Psoas muscle (tissue), 8 donors: ENCODE measurements at places on chromosomes 11 and 22. TPM values are rescaled to one million over a fixed set of nuclear protein-coding genes. Genes with fewer than 3 reads are reported as not detected.

DNA sequence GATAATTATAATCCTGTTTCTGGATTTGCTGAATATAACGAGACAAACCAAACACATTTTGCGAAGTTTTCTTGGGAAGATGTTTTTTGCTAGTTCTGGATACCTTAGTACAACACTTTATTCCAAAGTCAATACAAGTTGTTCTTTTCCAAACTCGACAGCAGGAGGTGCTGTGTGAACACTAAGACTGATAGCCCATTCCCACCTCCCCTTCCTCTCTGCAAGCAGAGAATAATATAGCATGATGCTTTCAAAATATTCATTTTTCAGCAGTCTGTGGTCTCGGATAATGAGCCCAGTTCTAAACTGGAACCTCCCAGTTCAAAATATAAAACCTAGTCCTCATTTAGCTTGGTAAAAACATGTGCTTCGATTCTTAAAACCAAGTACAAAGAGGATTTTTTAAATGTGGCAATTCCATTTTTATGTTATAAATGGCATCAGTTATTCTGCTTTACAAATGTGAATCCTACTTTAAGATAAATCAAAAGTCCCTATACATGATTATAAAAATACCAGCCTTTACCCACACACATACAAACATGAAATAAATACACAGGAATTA is 129.1 kb downstream of the DCDC1 start:
- DNase-seq = no peak
- no peaks in the 10 kb centered on the region for H3K4me1 ChIP-seq
- H3K27me3 ChIP-seq = no peaks in the 10 kb centered on the region
- no peak overlapping the region for H3K4me3 ChIP-seq
- no peaks in the 10 kb centered on the region for H3K36me3 ChIP-seq
- H3K27ac ChIP-seq = no peak overlapping the region

GRCh38 chr11:122319085-122319484 is 203.1 kb upstream of the BLID start:
- no peak overlapping the region for H3K4me3 ChIP-seq
- no peaks in the 10 kb centered on the region for H3K36me3 ChIP-seq
- no peaks in the 10 kb centered on the region for H3K4me1 ChIP-seq
- DNase-seq = no peak

DNA sequence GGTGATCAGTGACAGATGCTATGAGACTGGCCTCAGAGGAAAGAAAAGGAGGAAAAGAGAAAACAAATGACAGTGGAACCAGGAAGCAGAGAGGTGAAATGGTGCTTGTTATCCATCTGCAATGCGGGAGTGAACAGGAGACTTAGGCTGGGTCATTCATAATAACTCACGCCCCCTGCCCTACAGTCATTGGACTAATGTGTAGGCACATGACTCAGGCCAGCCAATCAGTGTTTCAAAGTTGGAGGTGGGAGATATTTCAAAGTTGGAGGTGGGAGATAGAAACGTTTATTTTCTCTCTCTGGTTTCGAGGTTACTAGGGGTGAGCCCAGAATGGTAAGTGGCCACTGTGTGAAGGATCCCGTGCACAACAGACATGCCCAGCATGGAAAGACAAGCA is 30.3 kb downstream of the SLC22A6 start:
- peaks cover 11% of the 10 kb centered on the region for H3K4me1 ChIP-seq
- H3K27me3 ChIP-seq = no peaks in the 10 kb centered on the region
- no peak overlapping the region for H3K4me3 ChIP-seq
- H3K36me3 ChIP-seq = no peaks in the 10 kb centered on the region
- no peak overlapping the region for H3K27ac ChIP-seq

- H3K27me3 ChIP-seq = no peaks in the 10 kb centered on the region
- H3K27ac ChIP-seq = peak overlapping the region; percentile 41
- H3K4me1 ChIP-seq = no peaks in the 10 kb centered on the region
- H3K36me3 ChIP-seq = no peaks in the 10 kb centered on the region
These were observed 23.9 kb downstream of the IL10RA start for GRCh38 chr11:118009864-118010737.

GRCh38 chr11:6443269-6444003 is 2.6 kb upstream of the HPX start:
- no peaks in the 10 kb centered on the region for H3K4me1 ChIP-seq
- H3K4me3 ChIP-seq = no peak overlapping the region
- H3K36me3 ChIP-seq = no peaks in the 10 kb centered on the region
- H3K27ac ChIP-seq = no peak overlapping the region
- no peaks in the 10 kb centered on the region for H3K27me3 ChIP-seq
- peak; percentile 54 for DNase-seq

DNA sequence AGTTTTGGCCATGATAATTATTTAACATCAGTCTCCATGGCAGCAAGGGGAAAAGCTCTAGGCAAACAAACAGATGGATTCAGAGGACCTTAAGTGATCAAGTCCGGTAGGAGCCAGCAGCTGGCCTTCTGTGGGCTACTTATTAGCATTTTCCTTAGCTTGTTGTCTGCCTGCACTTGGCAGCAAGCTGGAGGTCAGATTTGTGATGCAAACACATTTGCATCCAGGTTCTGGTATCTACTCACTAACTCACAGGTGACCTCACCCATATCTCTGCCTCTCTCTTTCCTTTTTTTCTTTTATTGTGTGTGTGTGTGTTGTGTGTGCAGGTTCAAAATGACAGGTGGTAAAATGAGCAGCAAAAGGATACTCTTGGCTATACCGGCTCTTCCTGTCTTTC is 32.3 kb downstream of the ARHGAP42 start:
- no peaks in the 10 kb centered on the region for H3K27me3 ChIP-seq
- H3K4me3 ChIP-seq = no peak overlapping the region
- no peaks in the 10 kb centered on the region for H3K36me3 ChIP-seq
- H3K27ac ChIP-seq = peak overlapping the region; percentile 70

- no peak overlapping the region for H3K4me3 ChIP-seq
- no peaks in the 10 kb centered on the region for H3K27me3 ChIP-seq
- no peaks in the 10 kb centered on the region for H3K4me1 ChIP-seq
- no peak for DNase-seq
- H3K36me3 ChIP-seq = no peaks in the 10 kb centered on the region
- no peak overlapping the region for H3K27ac ChIP-seq
These were observed 468.9 kb downstream of the LUZP2 start for GRCh38 chr11:24965748-24966147.

- no peaks in the 10 kb centered on the region for H3K27me3 ChIP-seq
- H3K27ac ChIP-seq = no peak overlapping the region
- H3K4me3 ChIP-seq = no peak overlapping the region
- no peak for DNase-seq
These were observed 1163.0 kb downstream of the FAM181B start for GRCh38 chr11:81570669-81571068.

DNA sequence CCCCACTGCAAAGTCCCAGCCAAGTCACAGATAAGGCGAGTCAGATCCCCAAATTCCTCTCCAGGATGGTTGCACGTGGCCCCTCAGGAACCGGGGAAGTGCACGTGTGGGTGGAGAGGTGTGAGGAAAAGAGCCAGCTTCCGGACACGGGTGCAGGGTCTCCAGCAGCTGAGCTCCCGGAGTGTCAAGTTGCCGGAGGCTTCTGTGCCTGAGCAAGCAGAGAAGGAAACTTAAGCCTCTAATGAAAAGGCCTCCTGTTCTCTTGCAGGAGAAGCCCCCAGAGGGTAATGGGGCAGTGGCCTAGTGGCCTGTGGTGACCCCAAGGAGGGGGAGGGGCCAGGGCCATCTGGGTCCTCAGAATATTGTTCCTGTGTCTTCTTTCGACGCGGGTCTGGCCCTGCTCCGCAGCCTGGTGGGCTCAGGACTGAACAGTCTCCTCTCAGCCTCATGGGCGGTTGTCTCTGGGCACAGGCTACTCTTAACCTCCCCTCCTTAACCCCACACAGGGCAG is 147.9 kb downstream of the FEZ1 start:
- peaks cover 41% of the 10 kb centered on the region for H3K4me1 ChIP-seq
- peaks cover 11% of the 10 kb centered on the region for H3K36me3 ChIP-seq
- no peak overlapping the region for H3K4me3 ChIP-seq
- H3K27me3 ChIP-seq = no peaks in the 10 kb centered on the region
- no peak overlapping the region for H3K27ac ChIP-seq

DNA sequence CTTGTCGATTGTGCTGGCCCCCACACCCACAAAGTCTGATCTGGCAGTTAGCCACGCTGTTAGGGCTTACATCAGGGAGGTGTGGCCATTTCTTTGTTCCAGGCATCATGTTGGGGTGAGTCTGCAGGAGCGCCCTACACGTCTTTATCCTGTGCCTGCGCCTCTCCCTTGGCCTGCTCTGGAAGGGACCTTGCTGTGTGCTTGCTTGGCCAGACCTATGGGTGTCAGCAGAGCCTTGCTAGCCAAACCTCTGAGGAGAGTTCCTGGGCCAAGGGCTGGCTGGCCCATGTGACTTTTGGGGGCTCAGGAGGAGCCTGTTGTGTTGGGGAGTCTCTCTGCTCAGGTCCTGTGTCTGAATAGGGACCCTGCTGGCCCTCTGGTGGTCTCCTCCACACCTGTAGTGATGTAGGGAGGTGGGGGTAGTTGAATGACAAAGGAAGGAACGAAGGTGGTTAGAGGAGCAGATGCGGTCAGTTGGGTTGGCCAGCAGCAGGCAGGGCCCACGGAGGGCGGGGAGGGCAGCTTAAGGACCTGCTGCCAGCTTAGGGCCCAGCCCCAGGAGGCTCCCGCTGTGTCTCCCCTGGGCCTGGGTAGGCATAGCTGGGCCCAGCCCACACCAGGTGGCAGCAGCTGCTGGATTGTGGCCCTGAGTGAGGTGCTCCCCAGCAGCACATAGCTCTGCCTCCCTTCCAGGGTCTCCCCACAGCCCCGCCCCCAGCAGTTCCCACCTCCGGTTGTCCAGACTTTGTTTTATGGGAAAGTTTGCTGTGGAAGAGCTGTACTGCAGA is 7.9 kb downstream of the PPIL2 start:
- H3K36me3 ChIP-seq = peaks cover 69% of the 10 kb centered on the region
- no peak for DNase-seq
- H3K27me3 ChIP-seq = no peaks in the 10 kb centered on the region
- H3K4me3 ChIP-seq = no peak overlapping the region
- no peak overlapping the region for H3K27ac ChIP-seq

- H3K4me3 ChIP-seq = no peak overlapping the region
- no peaks in the 10 kb centered on the region for H3K4me1 ChIP-seq
- H3K27me3 ChIP-seq = no peaks in the 10 kb centered on the region
- H3K36me3 ChIP-seq = no peaks in the 10 kb centered on the region
These were observed 22.8 kb downstream of the CASP5 start for GRCh38 chr11:105000167-105000566.

GRCh38 chr22:28027453-28028448 is 108.7 kb upstream of the PITPNB start:
- H3K4me3 ChIP-seq = no peak overlapping the region
- no peaks in the 10 kb centered on the region for H3K36me3 ChIP-seq
- H3K27ac ChIP-seq = peak overlapping the region; percentile 26

DNA sequence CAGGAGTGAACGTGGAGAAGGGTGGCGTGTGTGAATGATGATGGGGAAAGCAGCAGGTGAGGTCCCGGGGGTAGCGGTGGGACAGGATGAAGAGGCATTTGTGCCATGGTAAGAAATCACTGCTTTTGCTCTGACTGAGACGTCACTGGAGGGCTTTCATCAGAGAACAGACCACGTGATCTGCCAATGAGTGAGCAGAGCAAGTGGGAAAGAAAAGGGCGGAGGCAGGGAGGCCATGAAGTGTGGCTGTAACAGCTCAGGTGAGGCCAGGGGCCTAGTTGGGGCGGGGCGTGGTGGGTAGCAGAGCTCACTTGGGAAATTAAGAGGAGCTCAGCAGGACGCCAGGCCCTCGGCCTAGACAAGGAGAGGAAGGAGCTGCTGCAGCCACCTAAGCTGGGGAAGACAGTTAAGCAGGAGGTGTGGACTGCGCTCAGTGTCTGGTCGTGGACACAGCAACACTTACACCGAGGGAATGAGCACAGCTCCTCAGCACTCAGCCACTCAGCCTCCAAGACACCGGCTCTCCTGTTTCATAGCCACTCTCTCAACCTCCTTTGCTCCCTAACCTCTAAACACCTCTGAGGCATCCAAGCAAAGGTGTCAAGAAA is 14.1 kb upstream of the TMEM121B start:
- no peaks in the 10 kb centered on the region for H3K27me3 ChIP-seq
- no peaks in the 10 kb centered on the region for H3K36me3 ChIP-seq
- no peak overlapping the region for H3K4me3 ChIP-seq
- peaks cover 32% of the 10 kb centered on the region for H3K4me1 ChIP-seq
- H3K27ac ChIP-seq = no peak overlapping the region
- no peak for DNase-seq

- H3K27me3 ChIP-seq = no peaks in the 10 kb centered on the region
- H3K4me3 ChIP-seq = no peak overlapping the region
These were observed 12.9 kb upstream of the FAT3 start for GRCh38 chr11:92211576-92212167.

DNA sequence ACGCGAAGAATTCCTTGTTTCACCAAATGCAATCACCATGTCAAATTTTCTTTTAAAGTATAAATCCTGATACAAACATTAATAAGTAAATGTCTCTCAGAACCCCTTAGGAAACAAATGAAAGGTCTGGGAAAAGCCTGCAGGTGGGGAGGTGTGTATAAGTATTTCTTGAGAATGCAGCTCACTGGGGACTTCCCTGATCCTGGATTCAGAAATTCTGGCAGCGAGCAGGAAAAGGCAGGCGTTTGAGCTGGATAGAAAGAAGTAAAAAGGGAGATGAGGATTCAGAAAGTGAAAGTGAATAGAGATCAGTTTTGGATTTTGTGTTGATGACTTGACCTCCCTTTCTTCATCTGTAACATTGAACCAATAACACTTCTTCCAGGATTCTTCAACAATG is 68.3 kb upstream of the CTSC start:
- no peak overlapping the region for H3K27ac ChIP-seq
- no peak for DNase-seq
- H3K4me3 ChIP-seq = no peak overlapping the region
- no peaks in the 10 kb centered on the region for H3K36me3 ChIP-seq

DNA sequence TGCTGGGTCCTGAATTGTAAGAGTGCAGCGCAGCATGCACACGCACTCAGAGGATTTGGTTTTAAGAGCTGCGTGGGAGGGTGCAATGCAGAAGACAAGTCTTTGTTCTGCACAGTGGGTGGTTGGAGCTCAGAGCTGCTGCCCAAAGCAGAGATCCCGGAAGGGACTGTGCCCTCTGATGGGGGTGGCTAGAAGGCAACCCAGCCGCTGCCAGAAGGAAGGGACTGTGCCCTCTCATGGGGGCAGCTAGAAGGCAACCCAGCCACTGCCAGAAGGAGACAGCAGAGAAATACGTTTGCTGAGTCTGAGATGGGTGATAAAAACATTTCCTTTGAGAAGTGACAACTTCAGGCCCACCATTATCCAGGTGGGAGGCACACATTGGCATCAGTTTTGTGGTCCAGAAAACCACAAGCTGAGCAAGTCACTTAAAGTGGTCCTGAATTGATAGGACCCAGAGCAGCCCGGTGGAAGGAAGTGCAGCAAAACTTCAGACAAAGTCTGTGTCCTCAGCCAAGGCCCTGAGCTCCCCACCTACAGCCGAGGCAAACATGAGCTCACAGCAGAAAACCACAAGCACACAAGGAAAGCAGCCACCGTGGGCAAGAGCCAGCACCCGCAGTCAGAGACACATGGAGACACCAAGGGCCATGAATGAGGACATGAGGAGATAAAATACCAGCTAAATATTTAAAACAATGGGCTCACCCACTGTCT is 4.3 kb downstream of the KRTAP5-6 start:
- H3K36me3 ChIP-seq = no peaks in the 10 kb centered on the region
- no peak overlapping the region for H3K27ac ChIP-seq

GRCh38 chr22:19629720-19630419 is 84.4 kb upstream of the SEPTIN5 start:
- no peaks in the 10 kb centered on the region for H3K4me1 ChIP-seq
- peaks cover 3% of the 10 kb centered on the region for H3K27me3 ChIP-seq
- H3K4me3 ChIP-seq = no peak overlapping the region
- peak; percentile 73 for DNase-seq
- no peak overlapping the region for H3K27ac ChIP-seq

The UFD1 gene
- total RNA-seq = 60.8 TPM

The ELMOD1 gene
- 0.90 TPM for total RNA-seq

The OR8G1 gene
- not detected for total RNA-seq

The CNTN5 gene
- not detected for total RNA-seq

The TENM4 gene
- total RNA-seq = 0.71 TPM
